DMS 273 treated with DMSO at 0.1 percent for 48 hours (cell line): ENCODE measurements at places on chromosomes 6 and 20.

DNA sequence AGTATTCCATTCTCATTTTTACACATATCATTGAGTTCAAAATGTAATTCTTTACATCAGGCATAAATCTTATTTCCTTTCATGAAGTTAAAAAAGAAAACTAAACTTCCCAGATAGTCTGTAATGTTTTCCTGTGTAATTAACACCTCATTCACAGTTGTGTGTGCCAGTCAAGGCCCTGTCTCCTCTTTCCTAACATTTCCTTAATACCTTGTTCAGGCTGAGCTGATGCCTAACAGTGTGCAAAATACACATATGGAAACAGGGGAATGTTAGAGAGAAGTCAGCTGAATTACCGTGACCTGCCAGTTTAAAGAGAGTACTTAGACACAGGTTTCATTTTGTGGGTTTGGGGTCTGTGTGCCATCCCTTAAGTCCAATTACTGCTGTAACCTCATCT lies 208.7 kb downstream of the COL9A1 start:
- DNase-seq, result no peak

DNA sequence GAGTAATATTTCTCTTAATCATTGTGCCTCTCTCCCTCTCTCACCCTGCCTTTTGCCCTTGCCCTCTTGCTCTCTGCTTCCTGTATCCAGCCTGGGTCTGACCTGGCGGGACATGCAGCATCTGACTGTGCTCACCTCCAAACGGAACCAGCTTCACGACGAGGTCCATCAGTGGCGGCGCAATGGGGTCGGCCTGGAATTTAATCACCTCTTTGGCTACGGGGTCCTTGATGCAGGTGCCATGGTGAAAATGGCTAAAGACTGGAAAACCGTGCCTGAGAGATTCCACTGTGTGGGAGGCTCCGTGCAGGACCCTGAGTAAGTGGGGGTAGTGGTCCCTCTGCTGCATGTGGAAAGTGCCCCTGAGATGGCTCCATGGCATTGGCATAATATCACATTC lies 65.9 kb downstream of the BFSP1 start:
- DNase-seq, result no peak

GRCh38 chr6:17962436-17963031 lies 24.9 kb downstream of the KIF13A start:
- peak; percentile 89 for DNase-seq

DNA sequence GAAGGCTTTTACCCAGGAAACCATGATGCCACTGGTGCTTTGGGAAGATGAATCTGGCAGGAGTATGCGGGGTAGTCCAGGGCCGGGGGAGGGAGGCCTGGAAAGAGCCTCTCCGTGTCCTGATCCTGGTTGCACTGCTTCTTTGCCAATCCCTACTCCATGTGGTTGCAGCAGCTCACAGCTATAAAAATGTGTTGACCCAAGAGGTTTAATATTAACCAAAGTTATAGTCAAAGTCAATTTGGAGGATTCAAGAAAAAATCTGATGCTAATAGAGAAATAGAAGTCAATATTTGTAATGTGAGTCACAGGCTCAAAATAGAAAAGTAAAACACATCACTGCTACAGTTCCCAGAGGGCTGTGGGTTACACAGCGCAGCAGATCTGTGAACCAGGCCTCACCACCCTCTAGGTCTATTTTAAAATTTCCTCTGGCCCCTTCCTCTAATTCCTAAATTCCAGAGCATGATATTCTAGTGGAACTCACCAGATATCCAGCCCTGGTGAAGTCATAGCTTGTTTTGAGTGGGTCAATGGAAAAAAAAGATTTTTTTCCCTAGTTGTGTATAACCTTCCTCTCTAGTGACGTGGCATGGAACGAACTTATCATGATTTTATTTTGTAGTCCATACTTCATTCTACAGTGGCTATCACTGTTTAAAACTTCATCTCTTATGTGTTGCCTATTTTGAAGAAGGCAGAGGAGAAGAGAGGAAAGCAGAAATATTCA lies 63.2 kb upstream of the BMP2 start:
- DNase-seq, result no peak

GRCh38 chr6:108476847-108477430 lies 83.8 kb upstream of the FOXO3 start:
- no peak for DNase-seq

DNA sequence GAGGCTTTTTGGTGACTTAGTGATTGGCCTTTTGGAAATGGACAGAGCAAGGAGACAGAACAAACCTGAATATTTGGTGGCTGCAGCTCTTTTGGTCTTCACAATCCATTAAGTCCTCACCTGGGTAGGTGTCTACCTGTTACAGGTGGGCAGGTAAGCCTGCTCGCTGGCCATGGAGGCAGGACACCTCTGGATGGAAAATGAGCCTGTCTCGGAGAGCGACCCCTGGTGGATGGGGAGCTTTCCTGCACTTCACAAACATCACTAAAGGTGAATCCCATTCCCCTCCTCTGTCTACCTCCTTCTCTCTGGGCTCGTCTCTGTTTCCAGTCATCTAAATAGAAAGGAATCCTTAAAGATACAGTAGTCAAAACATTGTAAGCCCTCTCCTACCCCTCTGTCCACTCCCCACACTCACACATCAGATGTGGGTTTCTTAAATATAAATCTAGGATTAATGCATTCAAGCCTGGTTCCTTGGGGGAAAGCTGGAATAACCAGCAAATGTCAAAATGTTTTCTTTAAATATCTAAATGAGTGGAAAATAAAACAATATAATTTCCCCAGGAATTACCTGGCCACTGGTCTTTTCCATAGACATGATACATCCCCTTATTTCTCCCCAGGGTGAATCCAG lies 304.9 kb downstream of the CDH26 start:
- no peak for DNase-seq

GRCh38 chr20:23200914-23201313 lies 114.8 kb upstream of the CD93 start:
- DNase-seq, result no peak

GRCh38 chr20:34222208-34222607 lies 19.0 kb upstream of the ASIP start:
- no peak for DNase-seq

- no peak for DNase-seq
Observed at GRCh38 chr20:41617059-41617901, 897 bp downstream of the CHD6 start.

- no peak for DNase-seq
Observed at GRCh38 chr6:85252552-85252951, 197.3 kb upstream of the NT5E start.

DNA sequence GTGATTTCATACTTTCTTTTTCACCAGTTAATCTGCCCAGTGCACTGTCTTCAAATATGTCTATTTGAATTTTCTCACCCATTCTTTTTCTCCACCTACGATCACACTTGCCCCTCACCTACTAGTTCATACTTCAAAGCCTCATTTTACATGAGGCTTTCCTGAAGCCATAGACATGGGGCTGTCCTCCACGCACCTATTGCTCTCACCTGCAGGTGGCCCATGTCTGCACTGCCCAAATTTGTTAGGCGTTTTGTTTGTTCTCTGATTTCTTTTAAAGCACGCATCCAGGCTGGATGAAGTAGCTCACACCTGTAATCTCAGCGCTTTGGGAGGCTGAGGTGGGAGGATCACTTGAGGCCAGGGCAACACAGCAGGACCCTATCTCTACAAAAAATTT lies 106.8 kb upstream of the RIPOR2 start:
- no peak for DNase-seq

GRCh38 chr6:111748231-111748647 lies 125.0 kb downstream of the FYN start:
- DNase-seq, result no peak

GRCh38 chr6:127459231-127459641 lies at the start of gene KIAA0408:
Gene KIAA0408, minus strand, starts transcription at chr6:127459389. Its CDS starts 5,408 bp downstream, at chr6:127453981.
- no peak for DNase-seq

DNA sequence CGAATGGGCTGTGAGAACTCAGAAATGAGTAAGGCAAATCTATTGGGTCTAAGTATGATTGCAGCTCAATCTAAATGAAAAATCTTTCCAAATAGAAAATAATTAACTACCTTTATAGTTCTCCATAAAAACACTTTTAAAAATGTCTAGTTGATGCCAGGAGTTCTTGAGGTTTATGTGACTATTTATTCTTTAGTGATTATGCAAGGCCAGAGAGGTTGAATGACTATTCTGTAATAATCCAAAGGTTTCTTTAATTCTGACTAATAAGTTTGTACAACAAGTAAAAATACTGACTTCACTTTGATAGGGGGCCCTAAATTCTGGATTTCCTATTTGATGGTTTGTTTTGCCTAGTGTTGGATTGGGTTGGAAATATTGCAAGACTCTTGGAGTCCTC lies 461.2 kb downstream of the EPM2A start:
- no peak for DNase-seq

- DNase-seq, result no peak
Observed at GRCh38 chr6:50963952-50964351, 145.3 kb downstream of the TFAP2B start.

- no peak for DNase-seq
Observed at GRCh38 chr20:23614163-23614562, 8.4 kb upstream of the CST9 start.

- DNase-seq, result no peak
Observed at GRCh38 chr6:9126878-9127560, 691.7 kb upstream of the SLC35B3 start.

DNA sequence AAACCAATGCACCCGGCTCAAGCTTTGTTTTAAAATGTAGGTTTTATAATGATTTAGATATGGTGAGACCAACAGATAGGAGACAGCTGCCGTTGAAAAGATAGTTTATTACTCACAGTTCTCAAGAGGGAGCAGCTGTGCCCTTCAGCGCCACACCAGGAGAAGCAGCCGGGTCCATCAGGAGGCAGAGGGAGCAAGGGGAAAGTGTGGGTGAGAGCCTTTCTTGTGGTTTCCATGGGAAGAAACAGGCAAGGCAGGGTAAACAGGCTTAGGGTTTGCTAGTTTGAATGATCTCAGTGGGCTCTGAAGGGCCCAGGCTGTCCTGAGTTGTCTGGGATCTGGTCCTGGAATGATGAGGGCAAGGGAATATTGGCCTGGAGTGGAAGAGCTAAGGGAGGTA lies 117.7 kb upstream of the PLCB4 start:
- no peak for DNase-seq

DNA sequence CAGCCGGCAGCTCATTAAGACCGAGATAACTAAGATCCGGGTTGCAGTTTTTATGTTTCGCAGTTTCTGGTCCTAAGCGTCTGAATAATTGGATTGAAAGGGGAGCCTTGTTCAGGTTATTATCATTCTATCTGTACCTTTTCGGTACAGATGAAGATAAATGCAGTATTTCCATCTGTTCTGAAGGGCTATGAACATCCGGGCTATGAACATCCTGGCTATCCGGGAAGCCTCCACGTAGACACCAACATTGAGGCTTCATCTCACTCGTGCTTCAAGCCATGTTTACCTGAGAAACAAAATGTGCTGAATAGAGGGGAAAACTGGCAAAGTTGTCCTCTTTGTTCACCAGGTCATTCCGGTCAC lies 399 bp upstream of the REPS1 start:
- no peak for DNase-seq

- no peak for DNase-seq
Observed at GRCh38 chr6:124753562-124754105, 208.6 kb upstream of the RNF217 start.

GRCh38 chr20:59774204-59774641 lies 159.2 kb downstream of the SYCP2 start:
- DNase-seq, result no peak

DNA sequence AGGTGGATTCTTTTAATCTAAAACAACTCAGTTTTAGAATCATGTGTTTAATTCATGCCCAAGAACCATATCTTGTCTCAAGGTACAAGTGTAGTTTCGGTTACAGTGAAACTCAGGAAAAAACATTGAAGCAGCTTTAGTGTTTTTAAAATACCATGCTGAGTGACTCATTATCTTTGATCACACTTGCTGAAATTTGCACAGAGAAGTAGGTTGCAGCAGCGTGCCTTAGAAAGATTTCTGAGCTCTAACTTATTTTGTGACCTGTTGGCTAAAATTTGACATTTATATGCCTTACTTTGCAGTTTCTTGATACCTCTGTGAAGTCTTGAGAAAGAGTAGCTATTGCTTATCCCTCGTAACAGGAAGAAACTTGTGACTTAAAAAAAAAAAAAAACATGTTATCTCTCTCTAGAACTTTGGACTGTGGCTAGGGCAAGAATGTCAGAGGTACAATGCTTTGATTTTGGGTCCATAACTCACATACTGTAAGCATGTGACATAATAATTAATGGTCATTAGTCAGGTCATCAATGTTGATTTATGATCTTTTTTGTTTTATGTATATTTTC lies 34.5 kb upstream of the FUCA2 start:
- no peak for DNase-seq

DNA sequence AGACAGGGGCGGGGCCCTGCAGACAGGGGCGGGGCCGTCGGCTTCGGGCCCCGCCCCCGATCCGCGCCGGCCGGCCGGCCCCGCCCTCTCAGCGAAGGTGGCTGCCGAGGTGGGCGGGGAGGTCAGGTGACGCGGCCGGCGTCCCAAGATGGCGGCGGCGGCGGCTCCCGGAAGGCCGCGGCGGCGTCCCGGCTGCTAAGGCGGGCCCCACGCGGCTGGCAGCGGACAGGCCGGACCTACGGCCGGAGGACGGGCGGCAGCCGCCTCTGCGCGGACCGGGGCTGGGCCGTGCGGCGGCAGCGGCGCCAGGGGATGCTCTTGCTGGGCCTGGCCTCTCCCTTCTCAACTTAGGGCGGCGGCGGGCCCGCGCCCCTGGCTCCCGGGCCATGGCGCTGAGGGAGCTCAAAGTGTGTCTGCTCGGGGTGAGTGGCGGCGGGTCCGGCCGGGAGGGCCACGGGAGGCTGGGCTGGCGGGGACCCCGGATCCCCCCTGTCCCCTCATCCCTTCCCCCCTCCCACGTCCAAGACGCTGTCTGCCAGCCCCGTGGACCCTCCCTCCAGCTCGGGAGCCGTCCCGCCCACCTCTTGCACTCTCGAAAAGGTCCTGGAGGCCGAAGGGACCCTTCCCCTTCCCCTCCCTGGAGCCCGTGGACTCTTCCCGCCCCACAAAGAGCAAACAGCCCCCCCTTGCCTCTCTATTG lies at the start of gene RAB22A:
RAB22A (plus strand) TSS at position 125 of the 700 bp plus-strand sequence; CDS start at position 387, 262 bp downstream.
- no peak for DNase-seq

- no peak for DNase-seq
Observed at GRCh38 chr20:51624157-51624731, 81.7 kb upstream of the NFATC2 start.

- no peak for DNase-seq
Observed at GRCh38 chr6:155738602-155739105, 283.0 kb upstream of the NOX3 start.

DNA sequence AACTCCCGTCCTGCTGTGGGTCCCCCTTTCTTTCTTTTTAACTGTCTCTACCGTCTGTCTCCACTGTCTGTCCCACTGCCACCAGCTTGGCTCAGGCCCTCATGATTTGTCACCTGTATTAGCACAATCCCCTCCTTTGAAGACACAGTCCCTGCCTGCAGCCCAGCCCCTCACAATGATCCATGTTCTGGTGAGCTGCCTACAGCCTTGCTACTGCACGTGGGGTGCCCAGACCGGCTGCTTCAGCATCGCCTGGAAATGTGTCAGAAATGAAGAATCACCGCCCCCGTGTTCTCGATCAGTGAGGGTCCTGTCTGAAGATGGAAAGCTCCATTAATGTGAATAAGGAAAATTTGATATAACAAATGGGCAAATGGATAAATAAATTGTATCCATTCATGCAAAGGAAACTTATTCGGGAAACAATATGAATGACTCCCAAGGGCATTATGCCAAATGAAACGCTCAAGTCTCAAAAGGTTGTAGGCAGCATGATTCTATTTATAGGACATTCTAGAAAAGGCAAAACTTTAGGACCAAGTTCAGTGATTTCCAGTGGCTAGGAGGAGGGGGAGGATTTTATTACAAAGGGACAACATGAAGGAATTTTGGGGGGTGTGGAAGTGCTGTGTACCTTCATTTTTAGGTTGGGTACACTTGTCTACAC lies 59.4 kb upstream of the CD83 start:
- no peak for DNase-seq
